ENCODE measurements at places on chromosomes 11 and 22.

- DNase-seq: peak; percentile 95
Observed at GRCh38 chr22:27134315-27134701, 476.9 kb downstream of the MIAT start.

- DNase-seq: no peak
Observed at GRCh38 chr22:29459773-29460172, 20.2 kb upstream of the NEFH start.

- no peak for DNase-seq
Observed at GRCh38 chr11:68120273-68121066, 718 bp downstream of the CHKA start.

GRCh38 chr11:68798221-68798813, 43.4 kb downstream of the CPT1A start:
- DNase-seq: peak; percentile 14

DNA sequence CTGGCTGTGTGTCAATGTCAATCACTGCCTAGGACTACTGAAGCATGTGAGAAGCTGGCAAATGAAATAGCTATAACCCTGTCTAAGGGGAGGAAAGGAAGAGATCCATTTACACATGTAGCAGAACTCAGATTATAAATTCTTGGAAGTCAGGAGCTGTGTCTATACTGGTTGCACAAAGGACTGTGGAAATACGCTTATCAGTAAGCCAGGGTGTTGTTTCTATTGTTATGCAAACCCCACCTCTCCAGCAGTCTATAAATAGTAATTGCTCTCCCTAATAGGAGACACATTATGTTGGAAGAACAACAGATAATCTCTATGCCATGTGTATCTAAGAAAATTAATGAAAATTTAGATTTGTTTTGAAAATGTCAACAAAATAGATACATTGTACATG, 693.4 kb upstream of the CCDC90B start:
- DNase-seq: no peak

DNA sequence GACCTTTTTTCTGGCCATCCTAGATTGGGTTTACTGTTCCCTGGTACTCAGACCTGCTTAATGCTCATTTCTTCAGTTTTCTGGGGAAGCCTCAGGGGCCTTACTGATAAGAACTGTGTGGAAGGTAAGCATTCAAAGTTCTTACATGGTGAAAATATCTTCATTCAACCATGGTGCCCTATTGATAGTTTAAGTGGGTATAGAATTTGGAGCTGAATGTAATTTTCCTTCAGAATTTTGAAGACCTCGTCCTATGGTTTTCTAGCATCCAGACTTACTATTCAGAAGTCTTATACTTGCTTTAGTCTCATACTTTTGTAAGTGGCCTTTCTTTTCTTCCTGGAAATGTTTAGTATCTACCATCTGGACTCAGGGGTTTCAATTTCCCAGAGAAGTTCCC, 75.7 kb downstream of the CDKN1C start:
- DNase-seq: no peak

All from epithelial cell of esophagus (primary cell).